ENCODE measurements at places on chromosomes 11 and 22.

- DNase-seq = no peak
These were observed 68.7 kb downstream of the ETS1 start for GRCh38 chr11:128518493-128519207.

- no peak for DNase-seq
These were observed 44.3 kb downstream of the PTPRJ start for GRCh38 chr11:48024635-48025071.

GRCh38 chr11:133524488-133524887, 7.8 kb downstream of the OPCML start:
- DNase-seq = no peak

- DNase-seq = peak; percentile 46
These were observed 1.7 kb upstream of the RTN4RL2 start for GRCh38 chr11:57458410-57459163.

DNA sequence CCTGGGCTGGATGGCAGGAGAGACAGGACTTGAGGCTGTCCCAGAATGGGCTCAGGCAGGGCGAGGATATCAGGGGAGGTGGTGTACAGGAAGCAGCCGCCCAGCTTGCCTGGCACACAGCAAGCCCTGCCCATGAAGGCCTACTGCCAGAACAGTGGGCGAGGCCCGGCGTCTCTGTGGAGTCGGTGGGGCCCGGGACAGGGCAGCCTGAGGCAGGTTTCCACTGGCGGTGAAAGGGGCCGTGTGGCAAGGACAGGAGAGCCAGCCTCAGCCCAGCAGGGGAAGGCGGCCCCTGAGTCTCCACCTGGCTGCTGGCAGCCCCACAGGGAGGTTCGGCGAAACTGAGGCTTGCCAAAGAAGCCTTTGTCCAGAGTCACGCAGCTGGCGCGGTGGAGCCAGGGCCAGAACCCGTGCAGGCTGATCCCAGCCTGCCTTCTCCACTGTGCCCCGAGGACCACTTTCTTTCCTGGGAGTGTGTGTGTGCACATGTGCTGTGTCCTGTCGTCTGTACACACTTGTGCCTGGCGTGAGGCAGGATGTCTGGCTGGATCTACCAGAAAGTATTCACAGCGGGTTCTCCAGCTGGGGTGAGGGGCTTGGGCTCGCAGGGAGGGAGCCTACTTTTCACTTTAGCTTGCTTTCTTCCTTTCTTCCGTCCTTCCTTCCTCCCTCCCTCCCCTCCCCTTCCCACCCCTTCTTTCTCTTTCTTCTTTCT, 1.2 kb downstream of the TSPO start:
- DNase-seq = peak; percentile 63

GRCh38 chr11:65468874-65469333, 29.9 kb upstream of the MALAT1 start:
- DNase-seq = peak; percentile 72

GRCh38 chr11:24575392-24575791, 78.5 kb downstream of the LUZP2 start:
- DNase-seq = no peak

DNA sequence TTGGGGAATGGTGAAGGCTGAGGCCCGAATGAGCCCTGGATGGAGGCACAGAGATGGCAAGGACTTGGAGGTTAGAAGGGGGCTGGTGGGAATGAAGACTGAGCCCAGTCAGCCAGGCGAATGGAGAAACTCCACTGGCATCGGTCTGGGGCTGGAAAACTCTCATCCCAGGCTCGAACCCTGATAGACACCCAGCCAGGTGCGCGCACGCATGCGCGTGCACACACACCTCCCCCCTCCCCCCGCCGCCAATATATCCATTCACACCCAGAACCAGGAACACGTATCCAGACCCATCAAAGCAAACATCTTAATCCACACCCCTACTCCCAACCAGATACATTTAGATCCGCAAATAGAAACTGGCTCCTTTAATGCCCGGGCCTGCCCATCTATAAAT, 139.3 kb downstream of the CEP164 start:
- no peak for DNase-seq

DNA sequence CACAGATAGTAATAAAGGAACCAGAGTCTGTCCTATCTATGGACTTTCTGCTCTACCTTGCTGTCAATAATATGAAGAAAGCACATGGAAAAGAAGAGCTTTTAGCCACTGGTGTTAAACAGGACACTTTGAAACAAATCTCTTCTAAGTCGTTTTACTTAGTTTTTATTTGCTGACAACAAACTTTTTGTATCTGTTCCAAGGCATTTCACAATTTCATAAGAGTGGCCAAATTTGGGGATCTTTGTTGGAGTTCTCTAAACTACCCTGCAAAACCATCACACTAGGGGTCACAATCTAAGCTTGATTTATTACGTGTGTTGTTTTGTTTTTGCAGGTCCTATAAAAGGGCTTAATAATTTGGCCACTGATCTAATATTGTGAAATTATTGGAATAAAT, 54.4 kb downstream of the BBOX1 start:
- DNase-seq = no peak

DNA sequence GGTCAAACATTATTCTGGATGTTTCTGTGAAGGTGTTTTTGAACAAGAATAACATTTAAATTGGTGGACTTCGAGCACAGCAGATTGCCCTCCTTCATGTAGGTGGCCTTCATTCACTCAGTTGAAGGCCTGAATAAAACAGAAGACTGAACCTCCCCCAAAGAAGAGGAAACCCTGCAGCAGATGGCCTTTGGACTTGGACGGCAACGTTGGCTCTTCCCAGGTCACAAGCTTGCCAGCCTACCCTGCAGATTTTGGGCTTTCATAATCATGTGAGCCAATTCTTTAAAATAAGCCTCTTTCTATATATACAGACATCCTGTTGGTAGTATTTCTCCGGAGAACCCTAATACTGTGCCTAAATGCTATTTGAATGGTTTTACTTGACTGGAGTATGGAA, 432.2 kb upstream of the NARS2 start:
- DNase-seq = no peak

GRCh38 chr11:8739309-8739793, 56.8 kb downstream of the RPL27A start:
- DNase-seq = no peak

DNA sequence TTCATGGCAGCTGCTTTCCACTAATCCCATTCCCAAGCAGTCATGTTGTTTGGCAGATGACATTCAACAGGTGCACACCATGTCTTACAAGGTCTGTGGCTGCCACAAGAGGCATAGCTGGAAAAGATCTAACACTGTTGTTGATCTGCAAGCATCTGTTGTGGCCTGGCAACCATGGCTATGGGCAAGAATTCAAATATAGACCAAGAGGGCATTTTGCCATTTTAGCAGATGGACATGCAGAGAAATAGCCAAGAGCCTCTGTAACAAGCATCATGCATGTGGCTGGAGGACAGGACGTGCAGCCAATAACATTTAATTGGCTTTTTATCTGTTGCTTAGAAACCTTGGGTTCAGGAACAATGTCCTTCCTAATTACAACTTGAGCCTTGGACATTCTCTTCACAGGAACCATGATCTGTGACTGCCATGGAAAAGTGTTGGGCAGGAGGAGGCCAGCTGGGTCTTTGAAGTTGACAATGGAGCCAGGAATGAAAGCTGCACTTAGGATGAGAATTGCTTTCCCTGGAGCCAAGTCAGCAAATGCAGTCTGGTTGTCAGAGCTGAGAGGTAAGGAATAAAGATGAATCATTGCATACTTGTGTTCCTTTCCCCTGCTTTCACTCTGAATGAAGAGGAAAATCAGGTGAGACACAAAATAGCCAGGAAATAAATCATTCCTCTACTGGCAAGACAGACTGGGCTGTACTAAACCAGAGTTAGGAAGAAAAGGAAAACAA, 113.6 kb upstream of the ANO5 start:
- DNase-seq = no peak

DNA sequence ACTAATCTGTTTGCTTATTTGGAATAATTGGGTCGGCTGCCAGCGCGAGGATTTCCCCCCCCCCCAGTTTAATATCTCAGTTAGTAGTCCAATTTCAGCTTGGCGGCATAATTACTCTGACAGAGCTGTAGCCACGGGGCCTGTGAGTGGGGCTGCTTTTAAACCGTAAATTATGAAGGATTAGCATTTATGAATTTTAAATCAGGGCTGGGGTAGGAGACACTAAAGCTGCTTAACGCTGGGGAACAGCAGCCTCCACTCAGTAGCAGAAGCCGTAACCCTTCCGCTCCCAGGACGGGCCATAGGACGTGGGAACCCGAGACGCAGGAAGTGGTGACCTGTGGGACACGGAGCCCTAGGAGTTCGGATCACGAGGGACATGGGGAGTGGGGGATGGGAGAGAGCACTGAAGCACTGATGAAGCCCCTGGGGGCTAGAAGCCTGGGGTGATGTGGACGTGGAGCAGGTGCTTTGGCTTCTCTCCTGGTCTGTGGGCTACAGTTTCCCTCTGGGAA, 66.2 kb upstream of the LMO1 start:
- no peak for DNase-seq

GRCh38 chr22:22201185-22201929, 43.2 kb upstream of the VPREB1 start:
- no peak for DNase-seq

GRCh38 chr22:37393746-37394145, 33.5 kb downstream of the ELFN2 start:
- DNase-seq = no peak

- no peak for DNase-seq
These were observed at the start of gene OTOG for GRCh38 chr11:17547051-17547577. OTOG (plus strand) TSS chr11:17547259; CDS start chr11:17547373, 114 bp downstream.

All from CD4-positive, alpha-beta T cell treated with Interleukin-1 beta for 1 hour (primary cell).